ENCODE measurements at places on chromosomes 2 and 18. TPM values are rescaled to one million over a fixed set of nuclear protein-coding genes. Genes with fewer than 3 reads are reported as not detected.

DNA sequence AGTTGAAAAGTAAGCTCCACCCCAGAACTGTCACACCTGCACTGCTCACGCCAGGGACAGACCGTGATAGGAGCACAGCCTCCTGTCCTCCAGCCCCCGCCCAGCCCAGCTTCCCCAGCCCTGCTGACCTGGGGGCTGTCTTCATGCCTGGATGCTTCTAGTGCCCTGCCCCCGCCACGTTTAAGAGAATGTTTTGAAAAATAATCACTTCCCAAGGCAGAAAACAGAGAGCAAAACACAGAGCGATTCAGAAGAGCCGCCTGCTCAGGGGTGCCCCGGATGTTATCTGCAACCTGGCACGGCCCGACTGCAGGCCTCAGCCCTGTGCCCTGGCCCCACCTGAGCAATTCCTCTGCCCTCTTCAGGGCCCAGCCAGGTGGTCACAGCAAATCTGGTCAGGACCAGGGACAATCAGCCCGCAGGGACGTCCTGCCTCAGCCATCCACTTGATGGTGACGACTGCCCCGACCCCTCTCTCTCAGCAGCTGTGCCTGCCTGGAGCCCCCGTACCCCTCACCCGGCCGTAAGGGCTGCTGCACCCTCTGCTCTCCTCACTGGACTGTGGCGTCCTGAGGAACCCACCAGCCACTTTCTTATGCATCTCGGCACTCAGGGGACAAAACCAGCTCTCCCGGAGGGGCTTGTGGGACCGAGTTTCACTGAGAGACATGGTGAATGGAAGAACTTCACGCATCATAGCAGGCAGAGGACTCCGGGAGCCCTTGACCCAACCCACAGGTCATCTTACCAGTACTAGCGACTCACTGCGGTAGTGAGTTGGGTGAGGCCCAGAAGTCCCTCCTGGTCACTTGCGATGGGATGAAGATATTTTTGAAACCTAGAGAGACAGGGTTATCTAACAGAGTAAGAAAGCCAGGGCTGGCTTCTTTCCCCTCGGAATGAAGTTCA, 30.2 kb downstream of the ADI1 start:
- DNase-seq = no peak

GRCh38 chr2:144454466-144455287, 65.2 kb downstream of the ZEB2 start:
- DNase-seq = no peak

DNA sequence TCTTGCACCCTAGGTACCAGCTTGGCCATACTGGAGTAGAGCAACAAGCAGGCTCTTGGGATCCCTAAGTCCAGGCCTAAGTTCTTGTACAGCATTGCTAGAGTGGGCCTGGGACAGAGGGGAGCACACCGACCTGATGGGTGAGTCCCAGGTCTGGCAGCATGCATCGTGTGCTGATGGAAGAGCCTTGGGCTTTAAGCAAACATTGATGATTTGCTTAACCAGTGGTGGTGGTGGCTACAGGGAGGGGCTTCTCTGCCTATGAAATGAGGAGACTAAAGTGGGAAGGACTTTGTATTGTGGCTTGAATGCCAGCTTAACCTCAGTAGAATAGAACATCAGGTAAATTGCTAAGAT, 39.2 kb upstream of the UXS1 start:
- no peak for DNase-seq

GRCh38 chr18:11246495-11247300, 97.3 kb upstream of the PIEZO2 start:
- no peak for DNase-seq

The C2orf80 gene
- not detected for total RNA-seq

The CXCR4 gene
- total RNA-seq = 40.8 TPM

The TWIST2 gene
- total RNA-seq = 1.7 TPM

Measured in adrenal gland (tissue), 19 donors.